A172 (cell line): ENCODE measurements at places on chromosomes 13 and 19. TPM values are rescaled to one million over a fixed set of nuclear protein-coding genes. Genes with fewer than 3 reads are reported as not detected.

The RPS15 gene
- 2,554 and 2,923 TPM in 2 replicates for total RNA-seq

The STOML3 gene
- not detected in 2 replicates for total RNA-seq

The GDF15 gene
- 89.8 and 93.9 TPM in 2 replicates for total RNA-seq

The CYP4F2 gene
- total RNA-seq: 2.2 TPM in 1 of 2 replicates, not detected in the other

The ADAMTSL5 gene
- 3.9 and 6.4 TPM in 2 replicates for total RNA-seq

The PTGIR gene
- total RNA-seq: 1.1 and 1.6 TPM in 2 replicates

The CILP2 gene
- total RNA-seq: 0.02 and 0.05 TPM in 2 replicates

The PTGER1 gene
- total RNA-seq: 0.29 TPM in 1 of 2 replicates, not detected in the other

The DLL3 gene
- total RNA-seq: not detected in 2 replicates

The C19orf18 gene
- total RNA-seq: not detected in 2 replicates

The N4BP2L1 gene
- total RNA-seq: 1.5 and 2.2 TPM in 2 replicates

The TPRX1 gene
- not detected in 2 replicates for total RNA-seq

The RFPL4A gene
- not detected in 2 replicates for total RNA-seq

The GPI gene
- 179 and 185 TPM in 2 replicates for total RNA-seq

The CYP2S1 gene
- total RNA-seq: 1.4 and 9.2 TPM in 2 replicates

The FPR3 gene
- not detected in 2 replicates for total RNA-seq

The DDX49 gene
- 65.7 and 73.6 TPM in 2 replicates for total RNA-seq

The ZNF780B gene
- 5.6 and 7.8 TPM in 2 replicates for total RNA-seq

The OLFM2 gene
- total RNA-seq: 0.77 and 2.2 TPM in 2 replicates

The THSD8 gene
- total RNA-seq: not detected in 2 replicates

The SYT3 gene
- 1.9 and 2.2 TPM in 2 replicates for total RNA-seq

The GTF3A gene
- 150 and 155 TPM in 2 replicates for total RNA-seq

The ZNF549 gene
- 5.4 and 6.1 TPM in 2 replicates for total RNA-seq

The PTPRS gene
- 66.3 and 75.1 TPM in 2 replicates for total RNA-seq

The ODAD3 gene
- 1.5 and 6.1 TPM in 2 replicates for total RNA-seq

The KLHL1 gene
- not detected in 2 replicates for total RNA-seq

The ZNF837 gene
- total RNA-seq: 3.7 and 5.7 TPM in 2 replicates

The LGALS14 gene
- total RNA-seq: not detected in 2 replicates

The PRRG2 gene
- 0.43 and 0.79 TPM in 2 replicates for total RNA-seq

The PRKCG gene
- total RNA-seq: 2.2 TPM in 1 of 2 replicates, not detected in the other

The KCNC3 gene
- total RNA-seq: 0.22 TPM in 1 of 2 replicates, not detected in the other

The RGL3 gene
- total RNA-seq: 4.8 and 11.1 TPM in 2 replicates

The OSCAR gene
- total RNA-seq: 0.41 TPM in 1 of 2 replicates, not detected in the other

The SPRY2 gene
- total RNA-seq: 2.6 and 3.3 TPM in 2 replicates

The CACNG6 gene
- total RNA-seq: 6.3 and 7.5 TPM in 2 replicates

The ADPRHL1 gene
- total RNA-seq: 0.96 and 2.1 TPM in 2 replicates

The MAMSTR gene
- 0.93 and 1.1 TPM in 2 replicates for total RNA-seq

The DCT gene
- total RNA-seq: not detected in 2 replicates

The OR7A5 gene
- total RNA-seq: not detected in 2 replicates

The STK11 gene
- total RNA-seq: 87.8 and 98.9 TPM in 2 replicates

The LAIR1 gene
- not detected in 2 replicates for total RNA-seq

The ZNF610 gene
- total RNA-seq: 1.3 and 1.4 TPM in 2 replicates

The LYPD3 gene
- 0.43 TPM in 1 of 2 replicates, not detected in the other for total RNA-seq

The FGF21 gene
- not detected in 2 replicates for total RNA-seq

The WDR88 gene
- total RNA-seq: not detected in 2 replicates

The PSG2 gene
- 0.19 TPM in 1 of 2 replicates, not detected in the other for total RNA-seq

The ZNF93 gene
- total RNA-seq: 5.3 and 6.8 TPM in 2 replicates

The LMTK3 gene
- total RNA-seq: not detected in 2 replicates

The ZNF534 gene
- total RNA-seq: not detected in 2 replicates

The ZNF444 gene
- 27.5 and 29.4 TPM in 2 replicates for total RNA-seq

The TMEM255B gene
- 1.8 and 2.3 TPM in 2 replicates for total RNA-seq

The OR10H2 gene
- total RNA-seq: not detected in 2 replicates

The FCER2 gene
- not detected in 2 replicates for total RNA-seq

The C1QTNF9B gene
- not detected in 2 replicates for total RNA-seq

The RSPH6A gene
- not detected in 2 replicates for total RNA-seq

The ZNF442 gene
- total RNA-seq: 1.9 and 2.4 TPM in 2 replicates

The GFY gene
- not detected in 2 replicates for total RNA-seq

The OR4F17 gene
- total RNA-seq: not detected in 2 replicates

The SBSN gene
- not detected in 2 replicates for total RNA-seq

The ADGRE2 gene
- 0.02 and 0.10 TPM in 2 replicates for total RNA-seq
